B cell (primary cell): ENCODE measurements at places on chromosomes 3 and 15. TPM values are rescaled to one million over a fixed set of nuclear protein-coding genes. Genes with fewer than 3 reads are reported as not detected.

- DNase-seq, result no peak
Measured at GRCh38 chr15:57782731-57783130, 76.2 kb downstream of the POLR2M start.

GRCh38 chr15:92323525-92323924 lies 70.2 kb upstream of the ST8SIA2 start:
- DNase-seq, result no peak

DNA sequence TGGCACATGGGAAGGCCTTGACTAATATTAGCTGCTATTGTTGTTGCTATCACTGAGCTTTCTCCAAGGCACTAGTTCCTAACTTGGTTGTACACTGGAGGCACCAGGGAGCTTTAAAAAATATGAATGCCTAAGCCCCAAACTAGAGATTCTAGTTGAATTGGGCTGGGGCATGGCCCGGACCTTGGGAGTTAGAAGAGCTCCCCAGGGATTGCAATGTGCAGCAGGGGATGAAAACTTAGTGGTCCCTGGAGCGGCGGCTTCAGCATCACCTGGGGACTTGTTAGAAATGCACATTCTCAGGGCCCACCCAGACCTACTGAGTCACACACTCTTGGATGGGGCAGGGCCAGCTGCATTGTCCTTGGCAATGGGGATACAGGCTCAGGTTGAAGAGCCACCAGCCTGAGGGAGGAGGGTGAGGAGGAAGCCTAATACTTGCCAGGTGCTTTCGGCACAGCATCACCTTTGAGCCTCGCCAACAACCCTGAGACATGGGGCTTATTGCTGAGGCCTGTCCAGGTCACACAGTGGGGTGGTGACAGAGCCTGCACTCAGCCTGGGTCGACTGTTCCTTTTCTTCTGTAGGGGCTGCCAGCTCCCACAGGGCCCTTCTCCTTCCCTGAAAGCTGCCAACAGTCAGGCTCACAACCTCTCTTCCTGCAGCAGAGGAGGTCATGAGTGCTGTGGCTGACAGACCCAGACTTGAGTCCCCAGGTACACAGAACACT lies 84.5 kb downstream of the ATP2B2 start:
- no peak for DNase-seq

The ACSBG1 gene
- total RNA-seq, result 0.07 TPM in 1 of 2 replicates, not detected in the other

DNA sequence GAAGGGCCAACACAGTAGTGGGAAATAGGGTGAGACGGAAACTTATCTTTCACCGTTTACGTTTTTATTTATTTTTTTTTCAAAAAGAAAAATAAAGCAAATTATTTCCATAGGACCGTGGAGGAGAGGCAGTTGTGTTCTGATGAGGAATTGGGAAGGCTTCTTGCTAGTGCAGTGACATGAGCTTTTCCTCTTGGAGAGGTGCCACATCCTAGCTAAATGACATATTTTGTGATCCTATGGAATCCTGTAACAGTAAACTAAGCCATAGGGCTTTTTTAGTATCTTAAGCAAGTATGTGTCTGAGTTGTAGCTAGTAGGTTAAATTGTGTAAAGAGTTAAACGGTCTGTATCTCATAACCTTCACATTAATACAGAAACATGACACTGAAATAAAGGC lies 609.9 kb downstream of the RBMS3 start:
- DNase-seq, result no peak

DNA sequence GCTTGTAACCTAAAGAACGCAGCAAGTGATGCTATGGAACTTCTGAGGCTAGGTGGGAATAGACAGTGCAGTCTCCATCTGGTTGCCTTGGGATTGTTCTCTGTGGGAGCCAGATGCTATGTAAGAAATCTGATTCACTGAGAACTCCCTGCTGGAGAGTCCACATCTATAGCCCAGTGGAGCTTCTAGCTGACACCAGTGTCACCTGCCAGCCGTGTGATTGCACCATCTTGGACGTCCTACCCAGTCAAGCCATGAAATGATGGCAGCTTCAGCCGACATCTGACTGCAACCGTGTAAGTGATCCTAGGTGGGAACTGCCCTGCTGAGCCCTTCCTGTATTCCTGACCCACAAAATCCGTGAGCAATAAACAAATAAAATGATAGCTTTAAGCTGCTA lies 12.4 kb upstream of the FYCO1 start:
- DNase-seq, result no peak

DNA sequence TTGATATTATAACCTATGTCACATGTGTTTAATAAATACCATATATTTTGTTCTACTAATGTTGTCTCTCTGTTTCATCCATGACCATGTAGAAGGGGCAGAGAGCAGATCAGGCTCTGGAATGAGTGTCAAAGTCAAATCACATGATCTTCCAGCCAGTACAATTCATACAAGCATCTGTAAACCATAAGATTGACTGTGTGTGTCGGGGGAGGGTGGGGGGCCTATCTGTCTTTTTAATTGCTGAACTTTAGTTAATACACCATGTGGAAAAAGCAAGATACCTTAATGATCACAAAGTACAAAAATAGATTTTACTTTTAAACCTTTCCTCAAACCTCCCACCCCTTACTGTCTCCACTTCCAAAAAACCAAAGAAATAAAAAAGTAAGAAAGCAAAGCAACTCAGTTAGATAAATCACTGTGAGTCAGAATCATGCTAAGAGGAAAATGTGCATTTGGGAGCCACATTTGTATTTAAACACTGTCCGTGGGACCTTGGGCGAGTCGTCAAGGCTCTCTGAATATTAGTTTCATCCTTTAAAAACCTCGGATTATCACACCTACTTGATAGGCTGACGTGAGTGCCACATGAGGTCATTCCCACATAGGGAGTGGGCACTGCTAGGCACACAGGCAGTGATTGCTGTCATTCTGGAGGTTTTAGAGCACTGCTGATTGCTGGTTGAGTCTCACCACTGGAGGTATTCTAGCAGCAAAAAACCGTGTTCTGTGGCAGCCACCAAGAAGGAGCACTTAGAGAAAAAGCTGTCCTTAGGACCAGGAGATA lies 21.0 kb upstream of the POLR2M start:
- DNase-seq, result no peak

The GNB5 gene
- total RNA-seq, result 142 and 156 TPM in 2 replicates
